Activated T-helper 17 cell treated with anti-CD3 and anti-CD28 coated beads, Interleukin-2, amount 50 U/mL, for 72 hours (primary cell): ENCODE measurements at places on chromosomes 7 and 10. TPM values are rescaled to one million over a fixed set of nuclear protein-coding genes. Genes with fewer than 3 reads are reported as not detected.

DNA sequence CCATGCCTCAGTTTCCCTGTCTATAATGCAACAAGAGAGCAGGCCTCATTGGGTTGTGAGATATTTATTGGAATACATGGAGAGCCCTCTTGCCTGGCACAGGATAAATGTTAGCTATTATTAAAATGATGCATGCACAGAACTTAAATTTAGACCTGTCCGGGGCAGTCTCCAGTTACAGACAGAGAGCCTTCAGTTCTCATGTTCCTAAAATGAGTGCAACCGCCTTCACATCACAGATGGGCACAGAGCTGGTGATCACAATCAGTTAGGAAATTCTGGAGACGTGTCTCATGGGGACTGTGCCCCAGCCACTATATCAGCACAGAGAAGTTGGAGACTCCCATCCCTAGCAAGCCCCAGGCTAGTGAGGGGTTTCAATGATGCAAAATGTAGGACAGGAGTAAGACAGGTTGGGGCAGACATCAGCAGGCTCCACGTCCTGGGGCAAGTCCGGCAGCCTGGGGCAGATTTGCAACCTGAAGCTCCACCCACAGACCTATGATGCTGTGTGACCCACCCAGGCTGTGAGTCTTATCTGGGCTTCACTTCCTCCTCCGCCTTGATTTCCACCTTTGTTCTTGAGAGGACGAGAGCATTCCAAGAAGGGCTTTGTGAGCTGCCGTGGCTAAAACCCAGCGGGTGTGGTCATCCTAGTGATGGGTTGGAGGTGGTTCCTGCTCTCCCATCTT lies 49.4 kb downstream of the CXCL12 start:
- no peak for ATAC-seq
- H3K27ac ChIP-seq, result no peak overlapping the region
- peaks cover 7% of the 10 kb centered on the region for H3K27me3 ChIP-seq
- H3K4me3 ChIP-seq, result no peak overlapping the region
- H3K4me1 ChIP-seq, result no peaks in the 10 kb centered on the region

- peaks cover 90% of the 10 kb centered on the region for H3K36me3 ChIP-seq
- no peak overlapping the region for H3K27ac ChIP-seq
- H3K4me1 ChIP-seq, result no peaks in the 10 kb centered on the region
- no peaks in the 10 kb centered on the region for H3K27me3 ChIP-seq
- H3K4me3 ChIP-seq, result no peak overlapping the region
Measured at GRCh38 chr7:158924956-158925355, 68.6 kb downstream of the DYNC2I1 start.

DNA sequence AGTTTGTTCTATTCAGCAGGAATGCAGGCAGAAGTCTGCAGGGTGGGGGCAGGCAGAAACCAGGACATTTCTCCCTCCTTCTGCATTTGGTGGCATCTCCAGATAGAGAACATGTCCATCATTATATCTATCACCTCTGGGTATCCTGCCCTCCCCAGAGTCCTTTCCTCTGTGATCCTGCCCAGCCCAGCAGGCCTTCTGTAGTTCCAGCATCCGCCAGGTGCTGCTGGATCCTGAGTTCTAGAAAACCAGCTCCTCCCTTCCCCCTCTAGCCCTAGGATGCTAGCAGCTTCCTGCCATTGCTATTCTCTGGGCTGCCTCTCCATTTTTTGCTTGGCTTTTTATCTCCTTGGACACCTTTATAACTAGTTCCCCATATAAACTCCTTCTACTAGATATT lies 180.3 kb downstream of the KCNMA1 start:
- H3K27ac ChIP-seq, result no peak overlapping the region
- no peak overlapping the region for H3K4me3 ChIP-seq
- peaks cover 22% of the 10 kb centered on the region for H3K27me3 ChIP-seq
- no peak for ATAC-seq

The TMEM176A gene
- total RNA-seq, result 0.45 TPM

The C10orf67 gene
- 0.21 TPM for total RNA-seq

The GNAT3 gene
- not detected for total RNA-seq

The MYO1G gene
- 649 TPM for total RNA-seq

The GIMAP7 gene
- 39.7 TPM for total RNA-seq

The C10orf105 gene
- 1.0 TPM for total RNA-seq

The ZNF282 gene
- 105 TPM for total RNA-seq

The ABCB4 gene
- not detected for total RNA-seq

The CLDN3 gene
- total RNA-seq, result not detected

The GLUD1 gene
- 134 TPM for total RNA-seq
